ENCODE measurements at places on chromosomes 2 and 18.

- DNase-seq: no peak
These were observed 66.8 kb upstream of the FZD7 start for GRCh38 chr2:201966691-201967438.

- no peak for DNase-seq
These were observed 48.9 kb downstream of the PLEKHA3 start for GRCh38 chr2:178529194-178529593.

DNA sequence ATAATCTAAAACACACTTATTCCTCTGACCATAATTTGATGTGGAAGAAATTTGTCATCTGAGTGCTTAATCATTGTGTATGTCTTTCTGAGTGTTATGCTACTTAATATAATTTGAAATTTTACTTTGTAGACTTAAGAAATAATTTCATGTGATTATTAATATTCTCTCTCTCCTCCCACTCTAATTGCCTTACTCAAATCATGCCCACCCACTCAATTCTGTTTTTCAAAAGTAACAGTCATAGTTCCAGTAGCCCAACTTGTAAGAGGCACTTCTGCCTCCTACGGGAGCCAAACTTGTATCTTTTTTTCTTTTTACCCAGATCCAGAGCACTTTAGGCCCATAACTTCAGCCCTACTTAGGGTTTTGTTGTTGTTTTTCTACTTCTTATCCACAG lies 18.5 kb upstream of the KYNU start:
- no peak for DNase-seq

- DNase-seq: no peak
These were observed 973.8 kb upstream of the GYPC start for GRCh38 chr2:125681976-125682805.

GRCh38 chr2:3379339-3379646 lies 201 bp upstream of the TRAPPC12 start:
- DNase-seq: no peak

GRCh38 chr18:55100817-55101457 lies 141.7 kb upstream of the CCDC68 start:
- no peak for DNase-seq

DNA sequence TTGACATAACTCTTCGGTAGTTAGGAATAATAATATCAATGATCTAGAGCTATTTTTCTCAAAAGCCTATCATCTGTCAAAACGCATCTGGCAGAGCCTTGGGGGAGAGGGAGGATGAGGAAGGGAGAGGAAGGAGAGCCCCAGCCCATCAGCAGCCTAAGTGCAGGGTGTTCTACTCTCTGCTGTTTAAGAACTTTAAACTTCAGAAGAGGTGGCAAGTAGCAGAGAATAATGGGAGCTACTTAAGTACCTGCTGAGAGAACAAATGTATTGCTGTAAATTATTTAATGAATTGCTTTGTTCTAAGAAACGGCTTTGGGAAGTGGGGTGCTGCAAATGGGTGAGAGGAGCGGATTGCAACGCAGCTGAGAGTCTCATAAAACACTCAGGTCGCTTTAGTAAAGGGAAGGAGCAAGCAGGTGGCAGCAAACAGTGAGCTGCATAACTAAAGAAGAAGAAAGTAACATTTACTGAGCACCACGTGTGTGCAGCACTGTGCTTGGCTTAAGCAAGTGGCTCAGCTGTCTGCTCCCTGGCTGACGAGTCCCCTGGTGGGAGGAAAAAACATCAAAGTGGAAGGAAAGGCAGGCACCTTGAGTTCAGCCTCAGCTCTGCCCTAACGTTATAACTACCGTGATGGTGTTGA lies 26.3 kb upstream of the SH3RF3 start:
- DNase-seq: peak; percentile 42

DNA sequence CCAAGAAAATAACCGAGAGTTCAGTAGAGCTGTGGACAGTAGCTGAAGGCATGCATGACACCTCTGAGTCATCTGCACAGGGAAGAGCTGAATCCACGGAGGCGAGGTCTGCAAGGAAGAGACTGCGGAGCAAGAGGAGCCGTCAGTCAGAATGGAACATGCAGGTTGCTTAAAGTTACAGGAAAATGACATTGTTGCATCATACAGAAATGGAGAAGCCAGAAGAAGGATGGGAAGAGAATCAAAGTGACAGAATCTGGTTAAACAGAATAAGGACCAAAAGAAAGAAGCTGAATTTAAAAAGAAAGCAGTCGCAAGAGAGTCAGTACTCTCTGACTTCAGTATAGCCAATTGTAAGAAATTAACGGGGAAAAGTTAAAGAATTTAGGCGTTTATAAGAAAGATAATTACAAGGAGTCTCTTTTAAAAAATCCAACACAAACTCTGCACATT lies 533.8 kb downstream of the ADCYAP1 start:
- no peak for DNase-seq

DNA sequence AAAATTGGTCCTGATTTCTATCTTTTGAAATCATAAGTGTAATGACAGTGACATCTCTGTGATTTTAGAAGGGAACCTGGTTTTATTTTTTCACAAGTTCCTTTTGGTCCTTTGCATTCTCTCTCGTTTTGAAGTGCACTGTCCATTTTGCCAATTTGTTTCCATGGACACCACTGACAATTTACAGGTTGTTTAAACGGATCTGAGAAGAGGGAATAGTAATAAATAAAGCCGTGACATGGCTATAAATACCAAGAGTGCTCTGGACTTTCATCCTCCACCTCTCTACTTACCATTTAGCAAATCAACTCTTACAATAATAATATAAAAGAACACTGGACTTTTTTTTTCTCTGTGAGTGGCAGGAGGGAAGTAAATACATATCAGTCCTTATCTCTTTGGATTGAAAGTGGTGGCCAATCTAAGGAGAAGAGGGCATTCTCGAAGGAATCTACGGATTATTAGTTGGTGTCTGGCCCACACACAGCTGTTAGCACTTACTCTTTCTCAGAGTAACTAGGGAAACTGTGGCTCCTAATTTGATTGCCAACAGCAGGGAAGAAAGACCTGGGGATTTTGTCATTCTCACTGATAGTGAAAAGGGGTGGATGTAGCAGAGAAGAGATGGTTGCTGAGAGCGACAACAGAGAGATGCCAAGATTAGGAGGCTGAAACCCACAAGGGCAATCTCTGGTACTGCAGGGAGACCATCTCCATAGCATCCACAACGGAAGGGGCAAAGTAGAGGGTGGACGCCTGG lies 108.7 kb upstream of the FSHR start:
- no peak for DNase-seq

GRCh38 chr2:99507937-99508818 lies 18.4 kb upstream of the REV1 start:
- no peak for DNase-seq

DNA sequence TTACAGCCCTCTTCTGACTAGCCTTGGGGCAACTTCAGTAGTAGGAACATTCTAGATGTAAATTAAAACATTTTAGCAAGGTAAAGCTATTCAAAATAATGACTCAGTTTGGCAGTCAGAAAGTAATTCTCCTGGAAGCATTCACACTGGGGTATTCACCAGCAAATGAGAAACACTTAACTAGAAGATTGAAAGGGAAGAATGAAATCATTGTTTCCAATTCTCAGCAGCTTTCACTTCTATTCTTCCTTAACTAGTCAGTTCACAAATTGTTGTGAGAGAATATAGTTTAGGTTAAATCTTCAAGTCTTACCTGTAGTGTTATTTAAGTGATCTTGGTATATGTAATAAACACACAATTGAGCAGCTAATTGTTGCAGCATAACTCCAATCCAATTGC lies 1135.6 kb upstream of the FAM98A start:
- DNase-seq: no peak

GRCh38 chr2:222844323-222844722 lies 16.5 kb upstream of the ACSL3 start:
- DNase-seq: no peak

DNA sequence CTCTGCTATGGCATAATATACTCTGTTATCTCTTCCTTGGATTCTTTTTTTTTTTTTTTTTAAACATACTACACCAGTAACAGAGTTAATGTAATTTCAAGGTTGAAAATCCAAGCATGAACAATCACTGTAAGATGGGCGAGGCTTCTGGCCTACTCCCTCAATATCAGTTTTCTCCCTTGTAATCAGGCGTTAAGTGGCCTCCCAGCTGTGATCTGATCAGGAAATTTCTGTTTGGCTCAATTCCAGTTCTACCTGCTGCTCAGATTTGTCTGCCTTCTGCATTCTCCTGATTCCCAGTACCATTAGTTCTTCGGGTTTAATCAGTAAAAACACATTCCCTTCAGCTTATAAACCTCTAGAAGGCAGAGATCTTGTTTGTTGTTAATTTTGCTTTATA lies 18.6 kb downstream of the PRKD3 start:
- DNase-seq: no peak

GRCh38 chr2:238345297-238345968 lies 25.1 kb downstream of the TRAF3IP1 start:
- no peak for DNase-seq

DNA sequence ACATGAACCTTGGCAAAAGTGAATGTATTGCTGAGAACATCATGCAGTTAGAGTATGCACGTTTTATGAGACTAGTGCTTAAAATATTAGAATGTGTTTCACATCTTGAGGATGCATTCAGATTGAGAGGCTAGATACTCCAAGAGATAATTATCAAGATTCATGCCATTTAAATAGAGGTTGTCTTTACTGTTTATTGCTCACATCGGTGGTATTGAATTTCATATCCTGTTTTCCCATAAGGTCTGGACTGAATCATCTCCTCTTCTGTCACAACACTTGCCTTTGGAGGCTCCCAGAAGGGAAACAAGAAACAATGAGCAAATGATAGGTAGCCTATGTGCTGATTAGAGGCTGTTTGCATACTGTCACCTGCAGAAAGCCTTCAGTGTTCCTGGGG lies 83.8 kb downstream of the CLHC1 start:
- DNase-seq: no peak
